Brain pericyte (primary cell): ENCODE measurements at places on chromosomes 3 and 15.

- DNase-seq, result no peak
Observed at GRCh38 chr3:42057561-42058211, 33.5 kb upstream of the TRAK1 start.

DNA sequence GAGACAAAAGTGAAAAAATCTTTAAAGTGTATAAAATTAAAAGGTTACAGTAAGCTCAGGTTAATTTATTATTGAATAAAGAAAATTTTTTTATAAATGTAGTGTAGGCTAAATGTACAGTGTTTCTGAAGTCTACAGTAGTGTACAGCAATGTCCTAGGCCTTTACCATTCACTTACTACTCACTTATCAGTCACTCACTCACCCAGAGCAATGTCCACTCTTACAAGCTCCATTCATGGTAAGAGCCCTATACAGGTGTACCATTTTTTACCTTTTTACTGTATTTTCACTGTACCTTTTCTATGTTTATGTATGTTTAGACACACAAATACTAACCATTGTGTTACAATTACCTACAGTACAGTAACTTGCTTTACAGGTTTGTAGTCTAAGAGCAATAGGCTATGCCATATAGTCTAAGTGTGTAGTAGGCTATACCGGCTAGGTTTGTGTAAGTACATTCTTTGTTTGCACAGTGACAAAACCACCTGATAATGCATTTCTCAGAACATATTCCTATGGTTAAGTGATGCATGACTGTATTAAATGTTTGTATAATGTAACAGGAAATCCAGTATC is 38.1 kb upstream of the NECTIN3 start:
- DNase-seq, result no peak

- no peak for DNase-seq
Observed at GRCh38 chr3:35733341-35733740, 94.0 kb downstream of the ARPP21 start.

DNA sequence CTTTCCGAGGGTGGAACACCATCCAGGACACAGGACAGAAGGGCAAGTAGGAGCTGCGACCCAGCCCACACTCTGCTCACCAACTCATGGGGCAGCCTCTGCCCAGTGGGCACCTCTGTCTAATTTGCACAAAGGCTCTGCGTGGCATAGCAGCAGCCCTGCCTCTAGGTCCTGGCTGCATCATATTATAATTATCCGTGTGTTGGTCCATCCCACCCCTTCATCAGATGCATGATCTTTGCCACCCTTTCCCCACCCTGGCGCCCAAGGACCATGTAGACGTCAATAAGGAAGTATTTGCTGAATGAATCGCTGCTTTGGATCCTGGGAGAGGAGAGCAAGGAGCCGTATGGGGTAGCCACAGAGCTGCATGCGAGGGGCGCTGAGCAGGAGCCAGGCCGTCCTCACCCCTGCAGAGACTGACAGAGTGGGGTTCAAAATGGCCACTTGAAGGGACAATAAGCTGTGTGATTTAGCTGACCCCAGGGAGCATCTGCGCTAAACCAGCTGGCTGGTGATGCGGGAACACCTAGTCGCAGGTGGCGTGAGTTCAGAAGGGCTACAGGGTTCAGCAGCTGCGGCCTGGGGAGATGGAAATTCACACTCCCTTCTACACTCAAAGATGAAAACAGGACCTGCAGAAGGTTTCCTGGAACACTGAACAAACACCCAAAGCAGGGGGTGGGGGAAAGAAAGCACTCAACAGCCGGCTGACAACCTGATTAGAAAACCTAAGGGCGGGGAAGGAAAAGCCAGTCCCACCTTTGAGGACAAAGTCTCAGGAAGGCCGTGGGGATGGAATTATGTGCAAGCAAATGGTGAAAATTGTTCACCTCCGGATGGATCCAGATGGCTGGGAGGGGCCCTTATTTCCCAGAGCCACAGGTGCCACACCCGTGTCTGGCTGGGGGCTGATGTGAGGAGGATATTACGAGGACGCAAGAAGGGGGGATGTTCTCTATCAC is 6.4 kb downstream of the MGLL start:
- no peak for DNase-seq

GRCh38 chr15:44087578-44088465 is 107.2 kb downstream of the FRMD5 start:
- DNase-seq, result no peak
